Activated B cell treated with CpG ODN at 0.5 μM for 24 hours (primary cell): ENCODE measurements at places on chromosomes 11 and 22. TPM values are rescaled to one million over a fixed set of nuclear protein-coding genes. Genes with fewer than 3 reads are reported as not detected.

DNA sequence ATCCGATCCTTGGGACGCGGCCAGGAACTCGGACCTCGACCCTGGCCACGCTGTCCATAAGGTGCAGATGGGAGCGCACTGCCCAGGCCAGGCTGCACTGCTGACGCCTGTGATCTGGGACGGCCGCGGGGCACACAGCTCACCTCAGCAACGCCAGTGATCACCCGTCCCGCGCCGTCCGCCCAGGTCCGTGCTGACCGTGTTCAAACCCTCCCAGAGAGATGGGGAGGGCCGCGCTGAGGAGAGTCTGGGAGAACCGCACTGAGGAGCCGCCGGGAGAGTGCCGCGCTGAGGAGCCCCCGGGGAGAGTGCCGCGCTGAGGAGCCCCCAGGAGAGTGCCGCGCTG, 636 bp downstream of the KCNQ1OT1 start:
- peak overlapping the region; percentile 85 for H3K4me3 ChIP-seq
- DNase-seq, result no peak
- H3K4me1 ChIP-seq, result peaks cover 49% of the 10 kb centered on the region
- no peaks in the 10 kb centered on the region for H3K27me3 ChIP-seq

GRCh38 chr11:17719938-17720795, 796 bp downstream of the MYOD1 start:
- no peak for DNase-seq
- no peaks in the 10 kb centered on the region for H3K4me1 ChIP-seq
- H3K27ac ChIP-seq, result no peak overlapping the region
- H3K27me3 ChIP-seq, result peaks cover 33% of the 10 kb centered on the region

KRTAP5-8 gene
- 0.20 and 0.42 TPM in 2 replicates for total RNA-seq

DNA sequence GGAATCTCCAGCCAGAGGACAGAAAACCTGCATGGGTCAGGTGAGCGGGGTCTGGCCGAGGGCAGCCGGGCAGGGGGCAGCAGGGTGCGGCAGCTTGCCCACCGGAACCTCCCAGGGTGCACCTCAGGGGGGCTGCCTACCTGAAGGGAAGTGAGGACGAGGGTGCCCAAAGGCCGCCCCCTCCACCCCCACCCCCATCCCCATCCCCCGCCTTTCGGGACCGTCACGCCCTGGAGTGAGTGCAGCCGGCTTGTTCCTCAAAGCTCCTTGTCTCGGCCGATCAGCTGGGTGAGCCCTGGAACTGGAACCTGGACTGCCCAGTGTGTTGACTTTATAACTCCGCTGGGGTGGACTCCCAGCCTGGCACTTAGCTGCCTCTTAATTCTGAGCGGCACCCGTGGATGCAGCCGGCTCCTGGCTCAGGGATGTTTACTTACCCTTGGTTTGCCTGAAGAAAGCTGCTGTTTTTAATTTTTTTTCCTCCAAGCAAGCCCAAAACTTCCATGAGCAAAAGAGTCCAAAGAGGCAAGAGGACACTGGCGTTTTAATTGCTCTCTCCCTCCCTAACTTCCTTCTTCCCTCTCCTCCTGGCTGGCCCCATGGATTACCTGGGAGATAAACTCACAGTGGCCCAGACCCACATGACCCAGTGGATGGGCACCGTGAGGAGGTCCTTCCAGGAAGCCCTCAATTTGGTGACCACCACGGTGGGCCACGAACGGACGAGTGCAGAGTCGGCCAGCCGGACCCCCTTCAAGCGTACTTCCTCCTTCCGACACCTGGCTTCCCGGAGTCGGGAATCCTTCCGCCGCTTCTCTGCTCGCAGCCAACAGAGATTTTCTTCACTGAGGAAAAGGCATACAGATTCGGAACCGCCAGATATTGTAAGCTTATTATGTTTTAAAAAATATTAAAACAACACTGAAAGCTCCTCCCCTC, 87.8 kb upstream of the CRYBB3 start:
- DNase-seq, result no peak
- H3K36me3 ChIP-seq, result no peaks in the 10 kb centered on the region

DNA sequence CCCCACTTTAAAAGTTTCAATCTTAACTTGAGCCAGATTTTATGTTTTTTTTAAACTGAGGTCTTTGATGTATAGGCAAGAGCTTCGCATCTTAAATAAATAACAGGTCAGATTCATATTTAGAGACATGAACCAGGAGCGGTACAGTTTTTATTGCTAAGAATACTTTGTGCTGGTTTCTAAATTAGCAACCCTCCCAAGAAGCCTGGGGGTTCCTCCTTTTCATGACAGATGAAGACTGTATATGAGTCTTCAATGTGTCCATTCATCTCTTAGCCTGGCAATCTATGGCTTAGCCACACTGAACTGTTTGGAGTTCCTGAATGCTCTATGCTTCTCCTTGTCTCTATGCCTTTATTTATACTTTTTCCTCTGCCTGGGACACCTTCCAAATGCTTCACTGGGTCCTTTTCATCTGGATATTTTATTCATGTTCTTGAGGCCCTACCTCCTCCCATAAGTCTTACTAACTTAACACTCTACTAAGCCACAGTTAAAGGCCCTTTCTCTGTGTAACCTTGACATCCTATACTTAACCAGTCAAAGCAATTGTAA, 338.6 kb downstream of the INSC start:
- DNase-seq, result no peak
- H3K4me1 ChIP-seq, result no peaks in the 10 kb centered on the region
- no peaks in the 10 kb centered on the region for H3K36me3 ChIP-seq
- H3K27ac ChIP-seq, result no peak overlapping the region
- H3K27me3 ChIP-seq, result no peaks in the 10 kb centered on the region

GRCh38 chr11:88179141-88179540, 3.9 kb upstream of the RAB38 start:
- no peaks in the 10 kb centered on the region for H3K36me3 ChIP-seq
- no peak overlapping the region for H3K4me3 ChIP-seq
- no peak for DNase-seq
- peaks cover 10% of the 10 kb centered on the region for H3K4me1 ChIP-seq
- no peak overlapping the region for H3K27ac ChIP-seq

PCF11 gene
- 105 and 123 TPM in 2 replicates for total RNA-seq

OLFML1 gene
- total RNA-seq, result not detected in 2 replicates

CRYBB3 gene
- total RNA-seq, result not detected in 2 replicates

GSTT2 gene
- total RNA-seq, result not detected in 2 replicates

DNA sequence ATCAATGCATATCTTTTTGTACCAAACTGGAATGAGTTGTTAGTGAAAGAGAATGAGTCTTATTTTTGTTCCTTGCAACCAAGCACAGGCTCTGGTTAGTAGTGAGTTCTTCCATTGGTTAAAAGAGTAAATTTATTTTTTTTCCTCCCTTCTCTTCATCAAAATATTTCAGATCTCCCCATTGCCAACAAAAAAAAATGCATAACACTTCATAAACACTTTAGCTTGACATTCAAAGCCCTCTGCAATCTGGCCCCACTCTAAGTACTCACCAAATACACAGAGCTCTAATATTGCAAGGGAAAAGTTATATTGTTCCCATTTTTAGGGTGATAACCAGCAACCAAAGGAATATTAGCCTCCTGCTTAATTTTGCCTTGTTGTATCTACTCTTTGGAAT, 333.0 kb upstream of the LUZP2 start:
- H3K36me3 ChIP-seq, result no peaks in the 10 kb centered on the region
- H3K27me3 ChIP-seq, result no peaks in the 10 kb centered on the region
- DNase-seq, result no peak
- no peaks in the 10 kb centered on the region for H3K4me1 ChIP-seq
- H3K4me3 ChIP-seq, result no peak overlapping the region

GRCh38 chr11:61034111-61034510, 62.6 kb downstream of the CD6 start:
- no peak for DNase-seq
- H3K36me3 ChIP-seq, result peaks cover 7% of the 10 kb centered on the region
- H3K27ac ChIP-seq, result no peak overlapping the region
- no peak overlapping the region for H3K4me3 ChIP-seq

OR8G1 gene
- total RNA-seq, result not detected in 2 replicates

DNA sequence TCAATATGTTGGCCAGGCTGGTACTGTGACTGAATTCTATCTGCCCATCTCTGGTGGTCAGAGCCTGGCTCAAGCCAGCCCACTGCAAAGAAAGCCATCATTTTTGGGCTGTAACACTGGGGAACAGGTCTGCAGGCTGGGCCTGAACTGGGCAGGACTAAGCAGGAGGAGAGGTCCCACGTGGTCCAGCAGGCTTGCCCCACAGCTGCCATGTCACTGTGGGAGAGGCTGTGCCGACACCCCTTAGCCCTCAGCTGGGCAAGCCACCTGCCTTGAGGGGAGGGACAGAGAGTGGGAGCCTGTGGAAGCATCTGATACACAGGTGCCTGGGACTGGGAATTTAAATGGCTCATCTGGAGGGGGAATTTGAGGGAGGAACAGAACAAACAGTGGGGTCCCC, 66.7 kb upstream of the CLTCL1 start:
- no peak overlapping the region for H3K4me3 ChIP-seq
- H3K4me1 ChIP-seq, result peaks cover 52% of the 10 kb centered on the region
- H3K27me3 ChIP-seq, result no peaks in the 10 kb centered on the region
- peaks cover 85% of the 10 kb centered on the region for H3K36me3 ChIP-seq
- peak overlapping the region; percentile 95 for H3K27ac ChIP-seq

GRCh38 chr11:126346586-126346940, 8.9 kb upstream of the ST3GAL4 start:
- H3K27ac ChIP-seq, result no peak overlapping the region
- H3K4me1 ChIP-seq, result no peaks in the 10 kb centered on the region
- H3K36me3 ChIP-seq, result peaks cover 57% of the 10 kb centered on the region
- no peak overlapping the region for H3K4me3 ChIP-seq
- no peak for DNase-seq
- no peaks in the 10 kb centered on the region for H3K27me3 ChIP-seq

XKR3 gene
- 0.13 TPM in 1 of 2 replicates, not detected in the other for total RNA-seq

- peaks cover 81% of the 10 kb centered on the region for H3K4me1 ChIP-seq
- H3K27me3 ChIP-seq, result no peaks in the 10 kb centered on the region
- H3K4me3 ChIP-seq, result peak overlapping the region; percentile 71
- peak overlapping the region; percentile 91 for H3K27ac ChIP-seq
Measured at GRCh38 chr11:47864901-47865300, 16.8 kb upstream of the NUP160 start.

OSBPL5 gene
- not detected in 2 replicates for total RNA-seq

PGGHG gene
- total RNA-seq, result 62.3 and 74.1 TPM in 2 replicates
